Stimulated activated CD4-positive, alpha-beta T cell treated with anti-CD3 and anti-CD28 coated beads, Interleukin-2, amount 100 ng/mL, for 4 hours (primary cell): ENCODE measurements at places on chromosomes 1 and 21.
A peak's percentile ranks its signal among the peaks of the same experiment; 100 is the strongest.

DNA sequence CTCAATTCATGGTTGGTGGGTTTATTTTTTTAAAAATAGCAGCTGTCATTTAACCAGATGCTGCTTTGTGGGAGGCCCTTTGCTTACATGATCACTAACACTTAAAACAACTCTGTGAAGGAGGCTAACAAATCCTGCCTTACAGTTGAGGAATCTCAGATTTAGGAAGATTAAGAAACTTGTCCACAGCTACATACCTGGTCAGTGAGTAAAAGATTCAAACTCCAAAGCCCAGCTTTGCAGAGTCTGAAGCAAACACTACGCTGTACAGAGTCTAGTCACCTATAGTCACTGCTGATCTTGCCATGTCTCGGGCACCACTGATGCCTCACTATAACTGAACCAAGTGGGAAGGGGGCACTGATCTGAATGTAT lies 535.4 kb downstream of the SMYD3 start:
- no peak for DNase-seq

- DNase-seq = no peak
Observed at GRCh38 chr1:32946413-32946812, 18.2 kb downstream of the RNF19B start.

DNA sequence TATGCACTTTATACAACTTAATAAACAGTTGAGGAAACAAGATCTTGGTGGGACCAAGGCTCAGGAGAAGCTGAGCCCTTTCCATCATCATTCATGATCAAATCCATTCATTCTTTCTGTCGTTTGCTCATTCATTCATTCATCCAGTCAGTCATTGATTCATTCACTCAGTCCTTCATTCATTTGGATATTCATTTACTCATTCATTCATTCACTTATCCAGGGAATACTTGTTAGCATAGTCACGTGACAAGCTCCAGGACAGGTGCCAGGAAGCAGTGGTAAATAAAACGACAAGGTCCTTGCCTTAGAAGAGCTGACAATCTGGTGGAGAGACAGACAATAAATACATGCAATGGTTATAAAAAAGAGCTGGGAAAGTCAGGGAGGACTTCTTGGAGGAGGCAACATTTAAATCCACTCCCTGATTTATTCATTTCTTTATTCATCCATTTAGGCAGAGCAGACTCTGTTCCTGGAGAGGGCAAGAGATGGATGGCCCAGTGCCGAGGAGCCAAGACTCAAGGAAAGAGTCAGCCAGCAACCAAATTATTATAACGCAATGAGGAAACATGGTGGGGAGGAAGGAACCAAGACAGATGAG lies 74.1 kb upstream of the CASZ1 start:
- DNase-seq = no peak

DNA sequence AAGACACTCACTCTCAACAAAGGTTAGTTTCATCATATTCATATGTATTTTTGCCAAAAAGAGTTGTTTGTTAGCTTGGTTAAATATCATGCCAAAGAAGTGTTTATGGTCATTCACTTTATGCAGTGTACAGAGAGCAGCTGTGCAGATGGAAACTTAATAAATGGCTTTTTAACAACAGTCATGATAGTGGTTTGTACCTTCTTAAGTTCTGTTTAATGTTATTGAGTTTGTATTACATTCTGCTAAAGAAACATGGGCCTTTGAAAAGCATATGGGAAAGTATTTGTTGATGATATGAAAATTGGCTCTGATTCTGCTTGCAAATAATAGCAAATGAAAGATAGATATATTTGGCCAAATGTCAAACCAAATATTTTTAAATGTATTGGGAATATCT lies 607.3 kb downstream of the NCAM2 start:
- DNase-seq = no peak

GRCh38 chr1:10795276-10796021 lies 997 bp downstream of the CASZ1 start:
- no peak for DNase-seq

DNA sequence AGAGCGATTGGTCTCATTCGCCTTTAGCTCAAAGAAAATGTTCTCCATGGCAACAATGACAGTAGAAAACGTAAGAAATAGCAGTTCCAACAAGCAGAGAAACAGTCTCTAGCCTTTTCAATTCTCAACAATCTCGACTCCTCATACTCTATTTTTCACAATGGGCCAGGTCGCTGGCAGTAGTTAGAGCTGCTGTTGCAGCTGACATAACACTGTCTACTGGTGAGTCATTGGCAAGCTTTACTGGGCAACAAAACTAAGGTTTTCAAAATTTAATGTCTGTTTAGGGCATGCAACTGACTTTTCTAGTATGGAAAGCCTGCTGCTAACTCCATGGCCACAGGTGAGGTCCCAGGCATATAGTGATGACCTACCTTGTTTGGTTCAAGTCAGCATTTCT lies 221.1 kb upstream of the KAZN start:
- no peak for DNase-seq

DNA sequence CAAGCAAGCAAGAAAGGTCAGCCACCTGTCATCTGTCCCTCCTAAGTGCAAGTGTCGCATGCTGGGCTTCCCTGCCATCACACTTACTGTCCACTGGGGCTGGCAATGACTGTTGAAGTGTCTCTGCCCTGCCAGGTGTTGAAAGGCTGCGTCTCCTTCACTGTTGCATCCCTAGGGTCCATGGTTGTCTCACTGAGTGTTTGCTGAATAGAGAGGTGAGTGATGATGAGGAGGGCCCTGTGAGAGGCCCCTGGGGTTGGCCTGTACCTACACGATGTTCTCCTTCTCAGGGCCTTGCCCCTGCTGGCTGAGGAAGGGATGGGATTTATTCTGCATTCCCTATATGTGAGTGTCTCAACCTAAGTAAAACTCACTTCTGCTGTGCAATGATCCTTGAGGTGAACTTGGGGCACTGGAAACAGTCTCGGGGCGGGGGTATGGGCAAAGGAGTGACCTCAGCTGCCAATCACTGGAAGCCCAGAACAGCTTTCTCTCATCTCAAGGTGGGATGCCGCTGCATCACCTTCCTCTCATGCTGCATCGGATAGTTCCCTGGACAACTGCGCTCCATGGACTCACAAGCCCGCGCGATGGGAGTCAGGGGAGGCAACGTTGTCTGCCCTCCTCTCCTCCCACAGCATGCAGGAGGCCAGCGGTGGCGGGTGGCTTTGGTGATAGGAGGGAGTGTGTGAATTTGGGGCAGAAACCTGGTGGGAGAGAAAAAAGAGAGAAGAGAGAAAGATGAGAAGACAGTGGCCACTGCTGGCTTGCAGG lies 35.8 kb upstream of the SOX13 start:
- no peak for DNase-seq

DNA sequence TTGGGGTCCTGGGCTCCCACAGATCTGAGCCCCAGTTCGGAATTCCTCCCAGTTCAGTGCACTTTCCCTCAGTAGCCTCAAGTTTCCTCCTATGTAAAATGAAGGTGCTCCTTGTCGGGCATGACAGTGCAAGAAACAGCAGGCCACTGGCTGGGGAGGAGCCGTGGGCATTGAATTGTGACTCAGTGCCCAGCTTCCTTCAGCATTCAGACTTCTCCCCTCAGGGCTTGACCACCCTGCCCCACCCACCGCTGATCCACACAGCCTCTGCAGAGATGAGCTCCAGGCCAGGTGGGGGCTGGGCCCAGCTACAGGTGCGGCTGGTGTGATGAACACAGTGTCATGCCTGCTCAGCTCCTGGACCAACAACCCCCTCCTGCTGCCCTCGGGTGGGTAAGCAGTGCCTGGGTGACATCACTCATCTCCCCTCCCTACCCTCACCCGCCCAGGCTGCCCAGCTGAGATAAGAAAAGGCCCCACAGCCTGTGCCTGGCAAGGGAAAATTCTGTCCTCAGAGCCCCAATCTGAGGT lies 4.9 kb downstream of the MOB3C start:
- no peak for DNase-seq

- DNase-seq = no peak
Observed at GRCh38 chr21:22450507-22450906, 1452.3 kb downstream of the NCAM2 start.

DNA sequence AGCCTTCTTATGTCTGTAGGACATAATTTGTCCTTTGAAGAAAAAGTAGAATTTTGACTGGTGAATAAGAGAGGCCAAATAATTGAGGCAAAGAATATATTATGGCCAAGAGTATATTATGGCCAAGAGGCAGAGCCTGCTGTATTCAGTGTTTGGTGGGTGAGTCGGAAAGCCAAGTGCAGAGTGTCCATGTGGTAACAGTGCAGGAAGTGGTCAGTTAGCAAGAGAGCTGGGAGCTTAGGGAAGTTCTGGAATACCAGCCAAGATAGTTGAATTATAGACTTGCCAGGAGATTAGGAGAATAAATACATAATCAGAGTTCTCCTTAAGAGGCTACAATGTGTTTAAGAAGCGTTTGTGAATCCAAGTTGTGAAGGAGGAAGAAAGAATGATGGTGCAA lies 131.5 kb upstream of the LMO4 start:
- DNase-seq = no peak

- no peak for DNase-seq
Observed at GRCh38 chr1:115142616-115143015, 53.3 kb upstream of the TSPAN2 start.

DNA sequence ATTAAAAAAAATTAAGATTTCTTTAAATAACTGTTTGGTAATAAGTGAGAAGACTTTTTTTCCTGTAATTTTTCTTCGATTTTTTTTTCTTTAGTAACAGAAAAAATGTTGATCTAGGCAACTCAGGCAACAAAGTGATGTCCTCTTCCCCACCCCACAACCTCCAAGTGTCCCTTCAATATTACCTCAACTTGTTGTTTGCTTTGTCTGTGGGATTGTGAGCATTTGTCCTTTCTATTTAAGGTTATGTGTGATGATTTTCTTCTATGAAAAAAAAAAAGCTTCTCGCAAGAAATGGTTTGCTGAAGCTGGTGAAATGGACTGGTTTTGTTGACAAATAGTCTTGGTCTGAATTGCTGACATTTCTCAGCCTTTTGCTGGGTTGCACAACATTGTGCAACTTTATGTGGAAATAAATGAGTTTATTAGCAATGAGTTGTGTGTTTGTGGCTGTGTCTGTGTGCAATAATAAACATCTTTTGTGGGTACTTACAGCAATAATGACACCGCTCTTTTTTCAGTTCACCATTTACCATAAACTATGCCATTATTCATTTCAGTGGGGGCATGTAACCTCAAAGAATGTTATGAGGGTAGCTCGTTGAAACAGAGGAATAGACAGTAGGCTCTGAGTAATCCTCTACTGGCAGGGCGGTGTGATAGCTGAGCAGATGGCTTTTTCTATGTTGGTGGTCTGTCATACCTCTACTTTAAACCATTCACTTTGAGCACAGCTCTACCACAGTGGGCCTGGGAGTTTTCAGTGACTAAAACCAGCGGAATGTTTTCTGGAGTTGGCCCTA lies 218.4 kb downstream of the HLX start:
- DNase-seq = no peak

DNA sequence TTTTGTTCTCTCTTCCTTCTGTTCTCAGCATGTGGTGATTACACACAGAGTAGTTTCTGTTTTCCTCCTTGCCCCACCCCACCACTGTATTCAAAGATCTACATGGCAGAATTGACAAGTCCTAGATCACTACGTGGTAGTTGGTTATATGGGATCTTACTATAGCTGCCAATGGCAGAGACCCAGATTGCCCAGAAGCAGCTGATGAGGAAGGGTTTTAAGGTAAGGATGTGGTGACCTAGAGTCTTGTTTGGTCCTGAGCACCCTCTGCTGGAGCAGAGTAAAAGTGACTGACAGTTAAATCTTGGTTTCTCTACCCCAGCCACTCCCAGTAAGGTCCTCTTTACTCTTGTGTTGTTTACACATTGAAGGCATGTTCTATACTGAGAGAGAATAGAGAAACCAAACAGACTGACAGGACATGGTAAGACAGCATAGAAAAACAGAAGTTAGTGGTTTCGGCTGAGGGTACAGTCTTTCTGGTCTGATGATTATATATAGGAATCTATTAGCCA lies 22.8 kb upstream of the STRIP1 start:
- peak; percentile 16 for DNase-seq

DNA sequence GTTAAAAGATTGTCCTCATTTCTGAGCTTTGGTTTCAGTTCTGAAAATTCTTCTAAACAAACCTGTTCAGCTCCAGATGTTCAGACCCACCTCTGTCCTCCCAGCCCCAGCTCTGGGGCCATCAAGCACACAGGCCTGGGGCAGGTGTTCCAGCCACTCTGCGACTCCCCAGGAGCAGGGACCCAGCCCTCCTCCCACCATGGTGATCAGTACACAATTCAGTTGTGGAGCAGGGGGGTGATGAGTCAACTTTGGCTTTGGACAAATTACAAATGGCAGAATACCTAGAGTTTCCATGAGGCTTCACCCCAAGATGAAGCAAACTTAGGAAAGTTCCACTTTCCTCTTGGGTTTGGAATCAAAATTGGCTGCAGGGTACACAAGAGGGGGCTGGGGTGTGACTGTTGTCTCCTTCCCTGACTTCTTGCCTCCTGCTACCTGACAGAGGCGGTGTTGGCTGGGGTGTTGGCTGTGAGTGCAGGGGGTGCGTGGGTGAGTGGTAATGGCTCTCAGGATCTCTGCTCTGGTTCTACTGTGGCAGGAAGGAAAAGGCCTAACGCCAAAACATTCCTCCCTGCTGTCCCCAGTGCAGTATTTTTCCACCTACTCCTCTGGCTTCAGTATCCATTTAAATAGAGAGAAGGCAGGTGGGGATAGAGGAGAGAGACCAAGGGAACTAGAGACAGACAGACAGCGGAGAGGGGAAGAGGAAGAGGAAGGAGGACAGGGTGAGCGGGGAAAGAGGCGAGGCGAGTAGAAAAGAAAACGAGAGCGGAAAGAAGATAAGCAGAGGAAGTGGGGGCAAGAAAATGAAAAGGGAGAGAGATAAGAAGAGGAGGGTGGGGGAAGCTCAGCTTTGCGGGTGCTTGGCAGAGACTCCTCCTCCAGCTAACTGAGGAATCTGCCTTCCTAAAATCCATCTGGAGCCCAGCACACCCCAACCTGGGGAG lies 20.6 kb upstream of the LRRN2 start:
- DNase-seq = no peak

DNA sequence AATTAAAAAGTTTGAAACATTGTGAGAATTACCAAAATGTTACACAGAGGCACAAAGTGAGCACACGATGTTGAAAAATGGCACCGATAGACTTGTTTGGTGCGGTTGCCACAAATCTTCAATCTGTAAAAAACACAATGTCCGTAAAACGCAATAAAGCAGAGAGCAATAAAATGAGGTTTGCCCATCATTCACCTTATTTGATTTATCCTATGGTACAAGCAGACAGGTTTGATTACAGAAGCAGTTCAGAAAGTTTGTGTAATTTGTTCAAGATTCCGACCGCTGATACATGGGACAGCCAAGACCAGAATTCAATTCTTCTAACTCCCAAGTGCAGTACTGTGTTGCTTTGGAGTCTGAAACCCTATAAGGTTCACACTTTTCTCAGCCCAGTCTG lies 318.3 kb upstream of the PROX1 start:
- no peak for DNase-seq

- DNase-seq = no peak
Observed at GRCh38 chr1:116741836-116742565, 12.2 kb upstream of the CD2 start.
